ENCODE measurements at places on chromosomes 7 and 10.
A peak's percentile ranks its signal among the peaks of the same experiment; 100 is the strongest.

DNA sequence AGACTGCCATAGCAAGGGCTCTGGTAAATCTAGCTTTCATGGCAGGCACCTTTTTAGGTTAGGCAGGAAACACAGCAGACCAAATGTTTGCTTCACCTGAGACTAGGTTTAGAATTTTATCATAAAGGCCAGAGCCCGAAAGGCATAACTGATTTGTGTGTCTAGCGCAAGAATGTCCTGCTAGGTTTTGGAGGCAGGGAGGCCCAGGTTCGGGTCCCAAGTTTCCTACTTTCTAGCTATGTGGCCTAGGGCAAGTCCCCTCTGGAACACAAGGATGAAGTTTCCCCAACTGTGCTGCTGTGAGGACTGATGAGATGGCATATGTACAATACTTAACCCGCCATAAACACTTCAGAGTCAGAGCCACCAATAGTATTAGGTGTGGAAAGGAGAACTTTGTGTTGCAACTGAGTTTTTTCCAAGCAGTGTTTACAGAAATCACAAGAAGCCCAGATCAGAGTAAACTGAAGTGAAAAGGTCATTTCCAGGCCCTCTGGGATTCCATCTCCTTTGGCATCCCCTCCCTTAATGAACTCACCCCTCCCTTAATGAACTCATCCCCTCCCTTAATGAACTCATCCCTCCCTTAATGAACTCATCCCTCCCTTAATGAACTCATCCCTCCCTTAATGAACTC is 244.9 kb downstream of the SKAP2 start:
- DNase-seq, result no peak

GRCh38 chr7:102811942-102812678 is 63.3 kb downstream of the FAM185A start:
- DNase-seq, result no peak

GRCh38 chr10:60989400-60989876 is 45.5 kb upstream of the RHOBTB1 start:
- no peak for DNase-seq

DNA sequence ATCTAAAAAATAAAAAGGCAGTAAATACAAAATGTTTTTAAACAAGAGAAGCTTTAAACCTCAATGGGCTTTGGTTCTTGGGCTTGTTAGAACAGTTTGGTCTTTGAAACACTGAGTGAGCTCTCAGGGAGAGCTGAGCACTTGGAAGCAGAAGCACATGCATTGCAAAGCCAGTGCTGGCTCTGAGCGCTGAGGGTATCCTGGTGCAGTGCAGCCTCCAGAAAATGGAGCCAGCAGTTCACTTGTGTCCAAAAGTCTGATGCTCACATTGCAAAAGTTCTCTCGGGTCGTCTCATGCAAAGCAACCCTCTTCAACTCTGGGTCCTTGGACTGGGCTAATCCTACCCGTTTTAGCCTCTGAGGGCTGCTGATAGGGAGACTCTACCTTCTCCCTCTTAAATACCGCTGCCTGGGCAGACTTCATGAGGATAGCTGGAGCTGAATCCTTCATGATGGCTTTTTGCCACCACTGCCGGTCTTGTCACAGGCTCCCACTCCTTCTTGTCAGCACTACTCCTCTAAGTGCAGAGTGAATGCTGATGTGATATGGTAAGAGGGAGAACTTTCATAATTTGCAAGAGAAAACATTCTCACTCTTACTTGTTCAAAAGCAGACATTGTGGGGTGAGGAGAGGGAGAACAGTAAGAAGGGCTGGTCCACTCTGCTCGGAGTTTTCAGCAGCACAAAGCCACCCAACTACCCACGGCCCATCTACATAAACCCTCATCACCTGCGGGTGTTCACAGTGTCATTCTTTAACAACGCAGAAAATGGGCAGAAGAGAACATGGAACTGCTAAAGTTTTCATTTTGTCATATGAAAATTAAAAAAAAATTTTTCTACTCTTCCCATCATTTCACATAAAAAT is 42.2 kb upstream of the BMPER start:
- no peak for DNase-seq

- DNase-seq, result no peak
Observed at GRCh38 chr7:41887416-41887815, 184.5 kb upstream of the INHBA start.

- no peak for DNase-seq
Observed at GRCh38 chr10:42974693-42975002, 102.2 kb upstream of the RET start.

GRCh38 chr10:114631090-114631665 is 26.9 kb downstream of the ABLIM1 start:
- DNase-seq, result no peak

DNA sequence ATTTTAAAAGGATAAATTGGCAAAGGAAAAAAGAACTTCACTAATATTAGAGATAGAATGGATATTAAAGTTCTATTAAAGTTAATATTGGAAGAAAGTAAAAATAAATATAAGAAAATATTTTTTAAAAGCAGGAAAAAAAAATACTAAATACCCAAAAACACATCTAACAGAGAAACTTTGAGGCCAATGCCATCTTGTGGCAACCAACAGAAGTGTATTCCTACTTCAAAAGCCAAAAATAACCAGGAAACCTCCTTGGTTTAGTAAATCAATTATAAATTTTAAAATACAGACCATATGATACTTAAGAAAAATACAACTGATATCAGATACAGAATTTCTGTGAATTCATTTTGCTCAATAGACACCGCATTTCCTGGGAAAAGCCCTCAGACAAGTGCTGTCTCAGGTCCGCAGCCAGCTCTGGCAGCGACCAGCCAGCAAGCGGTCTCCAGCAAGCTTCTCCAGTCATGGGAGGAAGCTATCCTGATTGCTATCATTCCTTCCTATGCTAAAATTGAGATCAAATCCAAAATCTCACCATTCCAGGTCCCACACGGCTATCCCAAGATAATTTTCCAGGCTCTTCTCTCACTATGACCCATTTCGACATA is 65.3 kb downstream of the LMBR1 start:
- DNase-seq, result no peak

DNA sequence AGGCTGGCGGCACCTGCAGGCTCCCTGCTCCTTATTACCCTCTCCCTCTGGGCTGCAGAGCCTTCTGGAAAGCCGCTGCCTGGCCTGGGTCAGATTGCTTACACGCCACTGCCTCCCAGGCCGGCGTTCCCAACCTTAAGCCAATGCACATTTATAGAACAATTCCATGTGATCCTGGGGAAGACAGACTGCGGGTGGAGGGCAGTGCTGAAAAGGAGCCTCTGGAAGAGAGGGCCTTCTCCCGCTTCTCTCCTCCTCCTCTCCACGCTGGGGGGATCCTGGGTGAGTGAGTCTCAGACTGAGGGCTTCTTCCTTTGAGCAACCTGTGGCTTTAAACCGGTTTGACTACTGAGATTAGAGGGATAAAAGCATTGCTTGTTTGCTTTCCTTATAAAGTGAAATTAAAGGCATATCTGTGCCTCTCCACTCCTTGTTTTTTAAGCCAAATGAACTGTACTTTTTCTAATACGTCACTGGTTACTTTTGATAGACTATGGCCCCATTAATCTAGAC is 5.5 kb downstream of the TACC2 start:
- peak; percentile 5 for DNase-seq

DNA sequence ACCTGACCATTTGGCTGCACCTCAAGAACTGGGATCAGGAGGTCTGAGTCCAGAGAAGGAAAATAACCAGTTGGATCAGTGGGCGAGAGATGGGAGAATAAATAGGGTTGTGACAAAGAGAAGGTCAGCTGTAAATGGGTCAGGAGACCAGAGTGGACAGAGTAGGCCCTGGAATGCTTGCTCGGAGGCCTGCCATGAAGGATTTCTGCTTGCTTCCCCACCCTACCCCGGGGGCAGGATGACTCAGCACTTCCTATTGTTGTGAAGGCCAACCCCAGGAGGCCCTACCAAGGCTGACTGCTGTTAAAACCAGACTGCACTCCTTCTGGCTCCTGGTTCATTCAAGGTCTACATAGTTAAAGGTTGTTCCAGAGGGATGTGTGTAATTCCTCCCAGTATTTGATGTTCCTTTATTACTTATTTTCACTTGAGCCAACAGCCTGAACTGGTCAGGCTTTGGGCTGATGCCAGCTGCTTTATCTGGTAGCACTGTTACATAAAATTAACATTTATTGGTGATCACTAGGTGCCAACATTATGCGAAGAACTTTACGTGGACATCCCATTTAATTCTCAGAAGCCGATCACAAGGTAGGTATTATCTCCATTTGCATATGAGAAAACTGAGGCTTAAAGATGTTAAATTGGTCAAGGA is 27.3 kb upstream of the IFRD1 start:
- DNase-seq, result peak; percentile 52

GRCh38 chr7:85688712-85689111 is 501.9 kb upstream of the SEMA3D start:
- no peak for DNase-seq

DNA sequence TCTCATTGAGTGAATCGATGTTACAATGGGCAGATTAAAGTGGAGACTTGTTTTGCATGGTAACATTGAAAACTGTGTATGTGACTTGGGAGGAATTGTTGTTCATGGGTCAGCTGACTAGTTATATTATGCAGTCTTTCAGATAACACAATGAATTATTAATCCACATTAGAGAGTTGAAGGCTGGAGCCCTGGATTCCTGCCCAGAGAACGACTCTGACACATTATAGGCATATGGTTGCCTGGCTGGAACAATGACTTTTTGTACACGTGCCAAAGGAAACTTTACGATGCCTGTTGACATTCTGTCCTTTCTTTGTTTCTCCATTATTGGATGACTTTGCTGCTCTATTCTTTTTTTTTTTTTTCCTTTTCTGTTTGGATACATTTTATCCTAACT is 52.3 kb upstream of the TMEM229A start:
- no peak for DNase-seq

- peak; percentile 25 for DNase-seq
Observed at GRCh38 chr10:2137549-2138174, 400.3 kb upstream of the ADARB2 start.

GRCh38 chr7:570801-571070 is 51.1 kb upstream of the PDGFA start:
- DNase-seq, result no peak

GRCh38 chr7:49001610-49002033 is 77.3 kb downstream of the CDC14C start:
- peak; percentile 75 for DNase-seq

DNA sequence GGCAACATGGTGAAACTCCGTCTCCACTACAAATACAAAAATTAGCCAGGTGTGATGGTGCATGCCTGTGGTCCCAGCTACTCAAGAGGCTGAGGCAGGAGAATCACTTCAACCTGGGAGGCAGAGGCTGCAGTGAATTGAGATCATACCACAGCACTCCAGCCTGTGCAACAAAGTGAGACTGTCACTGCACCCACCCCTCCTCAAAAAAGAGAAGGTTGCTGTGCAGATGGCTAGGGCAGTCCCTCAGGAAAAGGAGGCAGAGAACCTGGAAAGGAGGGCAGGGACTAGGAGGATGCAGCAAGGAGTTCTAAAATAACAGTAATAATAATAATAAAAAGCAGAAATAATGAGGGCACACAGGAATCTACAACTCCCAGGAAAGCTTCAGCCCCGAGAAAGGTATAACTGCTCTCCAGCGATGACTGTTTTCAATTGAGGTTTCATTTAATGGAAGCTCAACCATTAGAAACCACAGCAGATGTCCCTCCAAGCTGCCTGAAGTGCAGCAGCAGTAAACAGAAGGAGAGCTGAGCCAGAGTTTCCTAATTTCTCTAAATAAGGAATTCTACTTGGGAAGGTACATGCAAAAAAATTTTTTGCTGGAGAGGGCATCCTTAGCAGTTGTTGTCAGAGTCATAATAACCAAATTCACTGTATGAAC is 326.5 kb downstream of the GATA3 start:
- DNase-seq, result no peak

DNA sequence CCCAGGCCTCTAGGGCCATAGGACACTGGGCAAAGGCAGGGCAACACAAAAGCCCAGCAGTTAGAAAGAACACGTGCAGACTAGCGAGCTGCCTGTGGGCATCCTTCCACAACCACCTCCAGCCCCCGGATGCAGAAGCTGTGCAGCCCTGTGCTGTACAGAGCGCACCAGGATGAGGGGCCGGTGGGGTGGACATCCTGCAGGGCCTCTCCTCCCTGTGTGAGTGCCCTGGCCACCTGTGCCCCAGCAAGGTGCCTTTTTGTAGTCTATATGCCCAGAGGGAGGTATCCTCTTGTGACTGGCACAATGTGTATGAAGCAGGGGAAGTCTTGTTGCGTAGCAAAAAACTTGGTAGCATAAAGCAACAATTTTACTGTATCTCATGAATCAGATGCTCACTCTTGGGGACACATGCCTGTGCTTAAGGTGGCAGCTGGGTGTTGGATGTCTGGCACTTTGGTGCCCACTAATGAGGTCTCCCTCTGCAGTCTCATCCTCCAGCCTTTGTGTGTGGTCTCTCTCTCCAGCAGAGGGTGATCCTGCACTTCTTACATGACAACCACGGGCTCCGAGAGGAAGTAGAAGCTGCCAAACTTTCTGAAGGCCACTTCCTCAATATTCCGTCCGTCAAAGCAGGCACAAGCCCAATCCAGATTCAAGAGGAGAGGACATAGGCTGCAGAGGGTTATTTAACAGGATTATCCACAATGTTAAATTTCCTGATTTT is 8.7 kb downstream of the NCAPG2 start:
- DNase-seq, result no peak

DNA sequence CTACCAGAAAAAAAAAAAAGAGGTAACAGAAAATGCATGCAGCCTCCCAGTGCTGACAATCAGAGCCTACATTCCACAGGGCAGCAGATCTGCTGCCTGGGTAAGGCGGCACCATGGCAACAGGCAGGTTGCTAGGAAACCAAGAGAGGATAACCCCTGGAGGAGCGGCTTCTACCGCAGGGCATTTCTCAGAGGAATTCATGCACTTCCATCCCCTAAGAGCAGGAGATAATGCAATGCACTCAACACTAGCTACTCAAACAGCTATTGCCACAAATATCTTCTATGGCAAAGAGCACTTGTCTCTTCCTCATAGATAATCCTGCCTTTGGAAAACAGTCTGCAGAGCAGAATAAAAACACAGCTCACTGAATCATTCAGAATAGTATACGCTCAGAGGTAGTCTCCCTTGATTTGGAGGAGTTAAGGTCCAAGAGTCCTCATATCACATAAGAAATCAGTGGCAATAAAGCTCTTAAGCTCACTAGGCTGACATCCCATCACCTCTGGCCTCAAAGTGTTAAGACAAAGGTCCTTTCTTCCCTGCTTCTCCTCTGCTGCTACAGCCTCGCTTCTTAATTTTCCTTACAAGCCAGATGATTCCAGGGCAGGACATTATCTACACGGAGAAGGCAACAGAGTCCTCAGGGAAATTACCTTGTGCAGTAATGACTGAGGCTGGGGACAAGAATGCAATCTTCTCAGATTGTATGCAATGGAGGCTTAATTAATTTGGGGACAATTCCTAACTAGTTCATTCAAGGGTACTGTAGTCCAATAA is 10.7 kb downstream of the PSAP start:
- peak; percentile 80 for DNase-seq

- DNase-seq, result no peak
Observed at GRCh38 chr10:102090772-102091171, 25.6 kb downstream of the HPS6 start.

DNA sequence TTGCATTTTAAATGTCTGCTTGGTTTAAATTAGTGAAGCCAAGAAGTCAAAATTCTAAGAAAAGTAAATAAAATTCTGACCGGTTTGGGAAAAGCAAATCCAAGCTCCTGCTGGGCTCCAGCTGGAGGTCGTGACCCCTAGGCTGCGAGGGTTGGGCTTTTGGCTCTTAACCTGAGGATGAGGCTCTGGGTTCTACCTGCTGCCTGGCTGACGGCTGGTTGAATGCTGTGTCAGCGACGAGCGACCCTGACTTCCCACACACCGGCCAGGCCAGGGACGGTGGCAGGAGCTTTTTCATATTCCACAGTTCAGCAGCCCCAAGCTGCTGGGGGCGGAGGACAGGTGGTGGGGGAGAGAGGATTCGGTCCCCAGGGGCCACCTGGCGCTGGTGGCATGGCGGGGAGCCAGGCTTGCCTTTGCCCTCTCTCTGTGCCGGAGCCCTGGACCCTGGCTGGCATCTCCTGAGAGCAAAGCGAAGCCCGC is 843 bp upstream of the PLPP4 start:
- no peak for DNase-seq
